Smooth muscle cell of bladder (primary cell): ENCODE measurements at places on chromosomes 13 and 19. TPM values are rescaled to one million over a fixed set of nuclear protein-coding genes. Genes with fewer than 3 reads are reported as not detected.

The TMPRSS9 gene
- not detected in 2 replicates for total RNA-seq

The LATS2 gene
- 13.5 and 13.8 TPM in 2 replicates for total RNA-seq

The CEACAM21 gene
- not detected in 2 replicates for total RNA-seq

The FXYD5 gene
- total RNA-seq = 24.1 and 24.6 TPM in 2 replicates

The ANGPTL8 gene
- 0.18 TPM in 1 of 2 replicates, not detected in the other for total RNA-seq

The TEX101 gene
- not detected in 2 replicates for total RNA-seq

The ZNF99 gene
- total RNA-seq = not detected in 2 replicates

The ZNF541 gene
- total RNA-seq = 0.28 TPM in 2 replicates

The KIR2DL4 gene
- total RNA-seq = not detected in 2 replicates

The FFAR1 gene
- not detected in 2 replicates for total RNA-seq

The ELSPBP1 gene
- not detected in 2 replicates for total RNA-seq

The EFNB2 gene
- 0.14 and 0.46 TPM in 2 replicates for total RNA-seq

The ZNF534 gene
- not detected in 2 replicates for total RNA-seq

The ZNF723 gene
- not detected in 2 replicates for total RNA-seq

The SIGLEC8 gene
- not detected in 2 replicates for total RNA-seq

The ZNF229 gene
- 12.2 and 13.5 TPM in 2 replicates for total RNA-seq

The N4BP2L1 gene
- 2.0 and 2.4 TPM in 2 replicates for total RNA-seq

The C19orf44 gene
- 2.0 TPM in 2 replicates for total RNA-seq

The FCAR gene
- total RNA-seq = not detected in 2 replicates

The ADGRE2 gene
- under 0.01 TPM in 2 replicates for total RNA-seq

The PSG11 gene
- not detected in 2 replicates for total RNA-seq

The LAIR1 gene
- not detected in 2 replicates for total RNA-seq

The DMKN gene
- 4.0 and 18.3 TPM in 2 replicates for total RNA-seq

The VSTM2B gene
- total RNA-seq = not detected in 2 replicates

The B3GNT3 gene
- not detected in 2 replicates for total RNA-seq

The NLRP5 gene
- total RNA-seq = not detected in 2 replicates

The TMIGD2 gene
- total RNA-seq = not detected in 2 replicates
